Sciatic nerve (tissue), 2 donors: ENCODE measurements at places on chromosomes 5 and 9.
A peak's percentile ranks its signal among the peaks of the same experiment; 100 is the strongest.

DNA sequence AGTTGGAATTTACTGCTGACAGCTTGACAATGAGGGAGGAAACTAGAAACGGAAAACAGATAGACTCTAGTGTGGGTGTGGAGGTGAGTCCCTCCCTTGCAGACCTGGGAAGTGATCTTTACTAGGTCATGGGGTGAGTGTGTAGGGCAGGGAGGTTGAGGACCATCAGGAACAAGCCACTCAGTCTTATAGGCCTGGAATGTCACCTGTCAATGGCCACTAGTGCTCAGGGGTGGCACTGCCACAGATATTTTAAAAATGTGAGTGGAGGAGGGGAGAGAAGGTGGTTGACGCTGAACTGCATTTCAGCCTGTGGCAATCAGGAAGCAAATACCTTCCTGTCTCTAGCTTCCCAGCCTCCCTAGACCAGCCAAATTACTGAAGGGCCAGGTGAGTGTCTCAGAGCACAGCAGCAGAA lies 9.0 kb downstream of the OR2S2 start:
- DNase-seq, result no peak

GRCh38 chr9:134410071-134410834 lies 84.0 kb downstream of the RXRA start:
- no peak for DNase-seq

DNA sequence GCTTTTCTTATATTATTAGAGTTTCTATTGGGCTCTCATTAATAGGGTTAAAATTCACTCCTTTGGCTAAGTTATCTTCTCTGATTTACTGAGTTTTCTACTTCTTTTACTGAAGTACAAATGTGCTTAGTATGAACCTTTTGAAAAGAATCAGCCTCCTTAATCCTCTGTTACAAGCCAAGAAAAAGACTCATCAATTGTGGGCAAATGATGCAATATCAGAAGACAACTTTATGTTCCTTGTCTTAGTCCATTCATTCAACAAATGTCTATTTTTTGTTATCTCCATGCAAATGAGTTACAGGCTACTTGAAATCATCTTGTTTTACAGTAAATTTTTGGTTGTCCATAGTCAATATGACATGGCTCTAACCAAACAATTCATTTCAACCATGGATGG lies 40.3 kb downstream of the SNCAIP start:
- no peak for DNase-seq

DNA sequence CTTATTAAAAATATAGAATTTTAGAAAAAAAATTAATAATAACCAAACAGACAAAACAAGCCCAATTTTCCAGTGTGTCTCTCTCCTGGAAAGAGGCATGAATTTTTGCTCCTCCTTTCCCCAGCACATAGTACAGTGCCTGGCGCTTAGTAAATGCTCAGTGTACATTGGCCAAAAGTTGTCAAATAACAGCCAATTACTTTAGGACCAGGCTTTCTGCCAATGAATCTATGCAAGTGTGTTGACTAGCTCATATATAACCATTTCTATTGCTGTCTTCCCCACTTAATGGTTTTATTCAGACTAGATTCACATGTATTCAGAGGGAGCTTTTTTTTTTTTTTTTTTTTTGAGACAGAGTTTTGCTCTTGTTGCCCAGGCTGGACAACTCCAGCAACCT lies 120.1 kb upstream of the CD180 start:
- DNase-seq, result no peak

DNA sequence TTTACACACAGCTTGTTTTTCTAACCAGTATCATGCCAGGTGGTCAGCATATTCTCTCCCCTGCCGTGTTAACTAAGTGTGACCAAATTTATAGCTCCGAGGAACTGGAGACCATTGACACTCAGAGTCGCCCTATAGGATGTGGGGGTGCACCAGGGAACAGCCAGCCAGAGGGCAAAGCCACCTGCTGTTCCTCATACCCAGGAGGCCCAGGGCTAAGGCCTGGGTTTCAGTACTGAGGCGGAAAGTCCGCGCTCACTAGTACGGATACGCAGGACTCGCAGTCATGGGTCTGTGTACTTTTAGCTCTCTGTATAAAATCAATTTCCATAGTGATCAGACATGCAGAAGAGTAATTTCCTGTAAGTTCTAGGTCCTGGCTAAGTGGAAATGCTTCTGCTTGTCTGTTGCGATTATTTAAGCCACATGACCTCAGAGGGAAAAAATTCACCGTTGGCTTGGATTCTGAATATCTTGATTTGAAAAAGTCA lies 247.0 kb downstream of the AOPEP start:
- no peak for DNase-seq

GRCh38 chr5:137800700-137801411 lies 46.7 kb upstream of the HNRNPA0 start:
- DNase-seq, result no peak

GRCh38 chr5:180990882-180991242 lies 2.2 kb downstream of the BTNL3 start:
- DNase-seq, result no peak

DNA sequence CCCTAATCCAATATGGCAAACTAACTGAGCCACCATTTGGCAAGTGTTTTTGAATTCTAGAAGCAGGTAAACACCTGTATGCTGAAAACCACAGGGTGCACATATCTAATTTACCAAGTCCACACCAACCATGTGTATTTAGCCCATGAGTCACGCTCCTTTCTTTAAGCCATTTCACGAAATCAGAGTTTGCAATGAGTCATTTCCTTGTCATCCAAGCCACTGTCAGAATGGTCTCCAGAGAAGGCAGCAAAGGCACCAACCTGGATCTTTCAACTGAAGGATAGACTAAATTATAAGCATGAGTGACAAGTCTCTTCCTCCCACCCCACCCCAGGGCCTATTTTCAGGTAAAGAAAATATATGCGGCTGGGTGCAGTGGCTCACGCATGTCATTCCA lies 110.0 kb downstream of the PAX5 start:
- no peak for DNase-seq

DNA sequence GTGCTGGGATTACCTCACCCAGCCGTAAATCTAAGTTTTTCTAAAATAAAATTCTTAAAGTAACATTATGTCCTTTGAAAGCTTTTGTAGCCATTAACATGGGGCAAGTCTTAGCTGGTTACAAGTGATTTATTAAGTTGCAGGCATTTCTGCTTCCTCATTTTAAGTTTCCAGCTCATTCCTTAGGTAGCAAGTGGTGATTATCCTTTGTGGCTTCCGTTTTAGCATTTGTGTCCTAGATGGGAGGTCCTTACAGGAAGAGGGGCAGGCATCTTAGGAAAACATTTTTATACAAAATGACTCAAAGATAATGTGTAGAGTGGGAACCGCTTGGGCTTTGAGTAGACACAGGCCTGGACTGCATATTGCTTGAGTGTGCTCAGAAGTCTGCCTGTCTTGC lies 35.0 kb upstream of the ROPN1L start:
- DNase-seq, result no peak

DNA sequence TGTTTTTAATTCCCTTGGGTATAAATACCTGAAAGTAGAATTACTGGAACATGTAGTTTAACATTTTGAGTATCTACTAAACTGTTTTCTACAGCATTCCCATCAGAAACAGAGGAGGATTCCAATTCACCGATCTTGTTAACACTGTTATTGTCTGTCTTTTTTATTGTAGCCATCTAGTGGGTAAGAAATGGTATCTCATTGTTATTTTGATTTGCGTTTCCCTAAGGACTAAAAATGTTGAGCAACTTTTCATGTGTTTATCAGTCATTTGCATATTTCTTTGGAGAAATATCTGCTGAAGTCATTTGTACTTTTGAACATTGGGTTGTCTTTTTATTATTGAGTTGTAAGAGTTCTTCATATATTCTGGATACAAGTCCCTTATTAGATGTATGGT lies 135.2 kb upstream of the NFIL3 start:
- no peak for DNase-seq

GRCh38 chr9:10843151-10843550 lies 230.3 kb upstream of the PTPRD start:
- no peak for DNase-seq

GRCh38 chr5:31981361-31981945 lies 192.7 kb downstream of the GOLPH3 start:
- DNase-seq, result no peak

DNA sequence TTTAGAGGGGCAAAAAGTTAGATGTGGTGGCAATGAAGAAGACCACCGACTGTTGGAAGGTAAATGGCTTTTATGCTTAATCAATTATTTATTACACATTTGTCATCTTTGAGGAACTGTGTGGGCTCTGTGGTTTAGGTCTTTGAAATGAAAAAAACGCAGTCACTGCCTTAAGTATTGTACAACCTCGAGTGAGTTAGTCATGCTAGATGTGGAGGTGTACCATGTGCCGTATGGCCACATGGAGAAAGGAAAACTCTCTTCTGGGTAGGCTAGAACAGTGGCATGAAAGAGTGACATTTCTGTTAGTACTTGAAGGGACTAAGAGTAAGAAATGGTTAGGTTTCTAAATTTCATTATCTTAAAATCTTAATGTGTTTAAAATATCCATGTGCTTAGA lies 166.1 kb downstream of the HACD4 start:
- DNase-seq, result no peak

GRCh38 chr9:129553277-129553676 lies 67.6 kb downstream of the C9orf50 start:
- peak; percentile 30 for DNase-seq

DNA sequence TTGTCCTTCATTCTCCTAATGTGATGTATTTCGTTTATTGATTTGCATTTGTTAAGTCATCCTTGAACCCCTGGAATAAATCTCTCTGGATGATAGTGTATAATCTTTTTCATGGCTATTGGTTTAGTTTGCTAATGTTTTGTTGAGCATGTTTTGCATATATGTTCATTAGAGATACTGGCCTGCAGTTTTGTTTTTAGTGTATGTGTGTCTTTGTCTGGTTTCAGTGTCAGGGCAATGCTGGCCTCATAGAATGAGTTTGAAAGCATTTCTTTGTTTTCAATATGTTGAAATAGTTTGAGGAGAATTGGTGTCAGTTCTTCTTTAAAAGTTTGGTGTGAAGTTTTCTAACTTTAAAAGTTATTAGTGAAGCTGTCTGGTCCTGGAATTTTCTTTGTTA lies 149.6 kb upstream of the ATP10B start:
- DNase-seq, result no peak

DNA sequence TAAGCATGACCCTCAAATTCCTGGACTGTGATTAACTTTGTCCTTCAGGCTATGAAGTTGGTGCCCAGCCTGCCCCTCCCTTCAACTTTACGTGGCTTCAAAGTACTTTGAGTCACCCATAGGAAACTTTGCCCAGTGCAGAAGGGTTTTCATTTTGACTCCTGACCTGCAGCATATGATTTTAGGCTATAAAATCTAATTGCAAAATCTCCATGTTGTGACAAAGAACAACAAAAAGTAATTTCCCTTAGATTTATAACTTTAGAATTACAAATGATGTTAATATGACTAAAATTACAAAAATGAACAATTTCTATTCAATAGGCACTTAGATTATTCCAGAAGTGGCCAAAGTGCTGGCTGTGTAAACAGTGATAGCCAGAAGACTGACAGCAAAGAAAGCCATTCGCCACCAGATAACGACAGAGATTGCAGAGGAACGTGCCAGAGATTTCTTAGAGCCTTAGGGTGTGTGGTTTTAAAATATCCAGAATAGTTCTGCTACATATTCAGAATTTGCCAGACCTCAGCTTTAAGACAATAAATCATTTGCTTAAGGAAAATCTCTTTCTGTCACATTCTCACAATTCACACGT lies 197.4 kb downstream of the SEMA5A start:
- no peak for DNase-seq

- no peak for DNase-seq
Observed at GRCh38 chr9:97510797-97511654, 9.6 kb downstream of the TMOD1 start.

DNA sequence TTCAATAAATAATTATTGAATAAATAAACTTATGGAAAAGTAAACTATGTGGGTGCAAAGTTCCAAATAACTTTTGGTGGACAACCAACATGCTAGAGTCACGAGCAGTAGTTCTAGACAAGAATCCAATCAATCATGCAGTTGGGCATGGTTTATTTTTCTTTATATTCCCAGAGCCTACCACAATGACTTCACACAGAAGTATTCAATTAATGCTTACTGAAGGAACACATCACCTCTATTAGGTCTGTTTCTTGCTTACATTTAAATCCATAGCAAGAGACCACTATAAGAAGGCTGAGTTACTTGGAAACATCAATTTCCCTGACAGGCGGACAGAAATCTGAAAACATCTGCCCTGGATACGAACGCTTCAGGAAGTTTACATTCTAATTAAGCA lies 214.2 kb downstream of the TMEM232 start:
- no peak for DNase-seq

GRCh38 chr5:90000351-90000750 lies 409.2 kb downstream of the CETN3 start:
- DNase-seq, result no peak

DNA sequence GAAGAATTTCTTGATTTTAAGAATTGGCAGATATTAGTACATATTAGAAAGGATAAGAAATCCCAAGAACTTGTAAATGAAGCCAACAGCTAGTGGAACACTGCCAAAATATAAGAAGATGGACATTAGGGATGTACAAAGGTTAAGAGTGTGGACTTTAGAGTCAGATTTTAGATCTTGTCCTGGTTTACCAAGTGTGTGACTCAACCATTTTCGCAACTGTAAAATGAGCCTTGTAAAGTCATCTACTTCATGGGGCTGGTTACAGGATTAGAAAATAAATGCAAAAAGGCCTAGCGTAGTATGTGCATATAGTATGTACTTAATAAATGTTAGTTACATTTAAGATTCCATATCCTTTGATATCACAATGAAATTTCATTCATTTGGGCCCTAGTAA lies 260.0 kb downstream of the RAB3C start:
- no peak for DNase-seq

GRCh38 chr5:107295914-107296313 lies 374.8 kb downstream of the EFNA5 start:
- no peak for DNase-seq

GRCh38 chr5:146818822-146819221 lies 59.7 kb downstream of the PPP2R2B start:
- DNase-seq, result no peak
